DND-41 (cell line): ENCODE measurements at places on chromosomes 4 and X.

DNA sequence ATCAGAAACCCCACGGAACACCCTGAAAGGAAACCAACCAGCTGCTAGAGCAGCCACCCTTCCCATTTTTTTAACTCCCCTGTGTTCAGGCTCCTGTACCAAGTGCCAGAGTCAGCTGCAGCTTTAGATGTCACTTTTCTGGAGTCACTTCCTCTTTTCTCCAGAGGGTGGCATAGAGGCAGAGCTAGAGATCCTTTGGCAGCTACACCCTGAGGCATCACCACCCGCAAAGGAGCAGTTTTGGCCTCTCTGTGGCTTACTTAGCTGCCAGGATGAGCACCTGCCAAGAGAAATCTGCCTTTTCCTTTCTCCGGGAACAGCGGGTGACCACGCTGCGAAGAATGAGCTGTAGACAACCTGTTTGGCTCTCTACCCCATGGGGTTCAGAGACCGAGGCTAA, 58.0 kb upstream of the CHRDL1 start:
- DNase-seq, result no peak

GRCh38 chr4:54781756-54782155, 124.0 kb downstream of the KIT start:
- DNase-seq, result no peak

- no peak for DNase-seq
Observed at GRCh38 chr4:78768452-78769180, 7.5 kb upstream of the BMP2K start.

- DNase-seq, result no peak
Observed at GRCh38 chr4:10316851-10317250, 140.4 kb downstream of the ZNF518B start.

- no peak for DNase-seq
Observed at GRCh38 chr4:119592830-119593229, 35.8 kb downstream of the PDE5A start.

GRCh38 chr4:4379540-4380087, 7.3 kb upstream of the NSG1 start:
- DNase-seq, result no peak

DNA sequence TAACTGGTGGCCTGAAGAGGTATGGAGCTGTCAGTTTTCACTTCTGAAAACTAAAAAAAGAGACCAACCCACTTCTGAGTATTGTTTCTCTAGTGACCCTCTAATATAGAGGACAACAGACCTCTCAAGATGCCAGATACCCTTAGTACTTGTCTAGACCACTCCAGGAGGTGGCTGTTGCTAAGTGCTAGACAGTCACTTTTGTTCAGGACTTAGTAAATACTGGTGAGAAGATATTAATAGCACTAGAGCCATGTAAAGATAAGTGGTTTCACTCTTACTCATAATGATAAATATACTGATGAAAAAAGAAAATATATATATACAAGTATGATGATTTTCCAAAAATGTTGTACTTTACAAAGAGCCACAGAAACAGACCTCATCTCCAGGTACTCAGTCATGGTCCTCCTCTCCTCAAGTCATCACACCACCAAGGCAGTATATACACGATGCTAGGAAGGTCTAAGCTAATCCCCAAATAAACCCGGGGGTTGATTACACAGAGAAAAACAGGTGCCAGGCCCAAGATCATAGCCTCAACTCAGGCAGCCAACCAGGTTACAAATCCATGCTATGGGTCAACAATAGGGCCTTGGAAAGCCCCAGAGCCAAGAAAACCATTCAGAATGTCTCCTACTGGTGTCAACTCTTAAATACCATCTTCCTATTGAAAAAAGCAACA, 66.9 kb downstream of the ARHGEF9 start:
- DNase-seq, result no peak

DNA sequence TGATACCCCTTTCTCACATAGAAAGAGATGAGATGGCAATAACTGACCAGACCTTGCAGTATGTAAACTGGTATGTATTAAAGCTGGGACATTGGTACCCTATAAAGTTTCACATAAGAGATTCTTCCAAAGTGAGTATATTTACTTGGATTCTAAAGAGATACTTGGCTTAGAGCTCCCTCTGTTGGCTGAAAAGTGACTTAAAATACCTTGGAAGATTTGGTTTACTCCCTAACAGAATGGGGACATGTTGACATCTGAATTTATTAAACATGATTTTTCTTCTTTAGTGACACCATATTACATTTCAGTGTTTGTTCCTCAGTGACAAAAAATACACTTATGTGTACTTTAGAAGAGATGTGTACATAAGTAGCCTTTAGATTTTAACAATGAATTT, 47.9 kb upstream of the RGN start:
- peak; percentile 6 for DNase-seq

GRCh38 chr4:21605006-21605405, 343.6 kb downstream of the KCNIP4 start:
- no peak for DNase-seq

DNA sequence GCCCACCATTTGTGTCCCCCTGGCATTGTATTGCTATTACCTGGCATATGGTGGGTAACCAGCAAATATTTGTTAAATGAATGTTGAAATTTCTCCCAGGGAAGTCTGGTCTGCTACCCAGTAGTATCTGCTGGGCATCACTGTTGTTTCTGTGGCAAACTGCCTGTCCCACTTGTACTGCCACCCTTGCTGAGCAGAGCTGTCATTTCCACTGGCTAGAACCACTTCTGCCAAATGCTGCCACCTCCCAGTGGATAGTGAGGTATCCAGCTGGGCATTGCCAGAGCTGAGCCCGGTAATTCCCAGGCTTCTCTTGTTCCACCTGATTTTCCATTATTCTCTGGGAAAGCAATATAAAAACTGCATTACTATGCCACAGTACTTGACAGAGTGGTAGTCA, 186.7 kb upstream of the NOCT start:
- no peak for DNase-seq

GRCh38 chrX:100512471-100512870, 72.3 kb upstream of the TNMD start:
- DNase-seq, result no peak

DNA sequence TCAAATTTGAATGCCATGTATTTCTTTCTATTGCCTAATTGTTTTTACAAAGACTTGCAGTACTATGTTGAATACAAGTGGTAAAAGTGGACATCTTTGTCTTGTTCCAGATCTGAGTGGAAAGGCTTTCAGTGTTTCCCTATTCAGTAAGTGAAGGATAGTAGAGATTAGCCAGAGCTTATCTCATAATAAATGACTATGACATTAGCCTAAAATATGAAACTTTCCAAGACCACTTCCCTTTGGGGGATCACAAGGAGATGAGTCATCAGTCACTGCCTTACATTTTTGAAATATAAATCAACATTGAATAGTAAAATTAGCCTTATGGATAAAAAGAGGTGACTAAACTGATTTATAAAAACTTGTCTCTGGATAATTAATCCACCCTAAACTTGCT, 554.1 kb upstream of the MAGEB2 start:
- no peak for DNase-seq

DNA sequence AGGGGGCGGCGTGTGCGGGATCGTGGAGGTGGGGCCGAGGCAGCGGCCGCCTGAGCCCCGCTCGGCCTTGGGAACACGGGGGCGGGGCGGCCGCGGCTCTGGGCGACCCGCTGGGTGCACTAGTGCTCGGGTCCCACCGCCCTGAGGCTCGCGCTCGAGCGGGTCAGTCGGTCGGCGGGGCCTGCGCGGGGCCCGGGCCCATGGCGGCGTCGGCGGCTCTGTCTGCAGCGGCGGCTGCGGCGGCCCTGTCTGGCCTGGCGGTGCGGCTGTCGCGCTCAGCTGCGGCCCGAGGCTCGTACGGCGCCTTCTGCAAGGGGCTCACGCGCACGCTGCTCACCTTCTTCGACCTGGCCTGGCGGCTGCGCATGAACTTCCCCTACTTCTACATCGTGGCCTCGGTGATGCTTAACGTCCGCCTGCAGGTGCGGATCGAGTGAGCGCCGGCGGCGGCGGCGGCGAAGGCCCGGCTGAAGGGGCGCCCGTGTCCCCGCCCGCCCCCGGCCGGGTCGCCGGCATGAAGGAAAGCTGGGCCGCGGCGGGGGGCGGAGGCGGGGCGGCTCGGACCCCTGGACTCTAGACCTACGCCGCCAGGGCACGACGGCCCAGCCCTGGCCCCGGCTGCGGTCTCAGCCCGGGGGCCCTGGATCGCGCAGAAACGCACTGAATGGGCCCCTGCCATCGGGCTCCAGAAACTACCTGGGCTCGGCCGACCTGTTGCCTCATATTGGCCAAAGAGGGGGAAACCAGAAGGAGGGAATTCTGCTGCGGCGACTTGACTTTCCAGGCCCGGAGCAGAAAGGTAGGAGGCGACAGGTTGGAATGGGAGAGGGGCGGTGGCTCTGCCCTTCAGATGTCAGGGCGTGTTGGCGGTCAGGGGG, at the start of gene SMIM10L2A:
SMIM10L2A (plus strand) TSS at position 13 of the 878 bp plus-strand sequence; CDS start at position 201, 188 bp downstream.
- no peak for DNase-seq

DNA sequence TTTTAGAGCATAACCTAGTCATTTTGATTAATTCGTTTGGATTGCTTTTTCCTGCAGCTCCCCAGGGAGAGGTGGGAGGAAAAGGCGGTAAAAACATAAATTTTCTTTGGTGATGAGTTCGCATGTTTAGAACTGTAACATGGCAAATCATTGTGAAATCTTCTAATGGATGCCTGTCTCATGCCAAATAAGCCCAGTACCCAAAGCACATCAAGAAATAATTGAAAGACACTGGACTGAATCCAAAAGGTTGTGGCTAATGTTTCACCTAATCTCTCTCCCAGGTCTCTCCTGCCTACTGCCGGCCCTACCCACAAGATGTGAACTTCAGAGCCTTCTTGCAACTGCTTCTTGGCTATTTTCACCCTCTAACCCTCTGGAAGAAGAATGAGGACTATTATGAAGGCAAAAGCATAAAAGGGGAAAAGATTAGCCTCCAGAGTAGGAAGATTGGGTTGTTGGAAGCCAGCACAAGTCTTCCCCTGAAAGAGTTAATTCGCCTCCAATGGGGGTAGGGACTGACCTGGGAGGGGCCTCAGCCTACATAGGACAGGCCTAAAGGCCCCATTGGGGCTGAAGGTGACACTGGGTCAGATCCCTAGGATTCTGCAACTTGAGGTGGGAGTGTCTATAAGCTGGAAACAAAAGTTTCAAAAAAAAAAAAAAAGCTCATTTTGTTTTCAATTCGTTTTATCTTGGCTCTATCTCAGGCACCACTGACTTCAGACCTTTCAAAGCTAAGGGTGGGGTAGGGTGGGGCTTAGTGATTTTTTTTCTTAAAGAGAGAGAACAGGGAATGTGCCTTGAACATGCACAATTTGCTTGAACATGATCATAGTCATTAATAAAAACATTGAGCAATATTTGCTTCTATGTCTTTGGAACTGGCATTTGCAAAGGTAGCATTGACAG, 278.6 kb upstream of the KLF3 start:
- DNase-seq, result no peak

DNA sequence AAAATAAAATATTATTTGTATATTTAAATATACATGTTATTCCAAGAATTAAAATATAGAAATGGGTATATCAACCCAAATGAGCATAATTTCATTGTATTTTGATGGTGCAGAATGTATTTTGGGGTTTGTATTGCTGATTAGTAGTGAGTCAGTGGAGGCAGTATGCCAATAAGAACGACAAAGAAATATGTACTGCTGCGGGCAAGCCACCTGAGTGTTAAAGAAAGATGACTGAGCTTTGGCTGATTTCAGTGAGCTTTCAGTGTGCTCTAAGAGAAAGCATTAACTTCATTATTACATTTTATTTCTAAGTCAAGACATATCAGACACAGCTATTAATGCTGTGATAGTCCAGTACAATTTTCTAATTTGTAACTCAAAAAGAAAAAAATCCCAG, 297.8 kb downstream of the ANK2 start:
- DNase-seq, result no peak

DNA sequence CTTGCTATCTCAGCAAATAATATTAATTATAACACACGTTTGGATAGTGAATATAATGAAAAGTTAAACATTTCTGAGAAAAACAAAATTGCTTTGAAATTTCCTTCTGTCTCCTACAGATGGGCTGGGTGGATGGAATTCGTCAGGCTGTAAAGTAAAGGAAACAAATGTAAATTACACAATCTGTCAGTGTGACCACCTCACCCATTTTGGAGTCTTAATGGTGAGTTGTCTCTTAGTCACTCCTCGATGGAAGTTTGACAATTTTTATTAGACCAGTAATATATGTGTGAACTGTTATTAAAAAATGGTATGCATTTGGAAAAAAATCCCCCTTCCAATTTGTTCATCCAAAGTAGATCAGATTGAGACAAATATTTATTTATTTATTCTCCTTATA, 92.5 kb upstream of the BRS3 start:
- no peak for DNase-seq

- DNase-seq, result no peak
Observed at GRCh38 chr4:183300655-183301054, 19.4 kb downstream of the CLDN22 start.

DNA sequence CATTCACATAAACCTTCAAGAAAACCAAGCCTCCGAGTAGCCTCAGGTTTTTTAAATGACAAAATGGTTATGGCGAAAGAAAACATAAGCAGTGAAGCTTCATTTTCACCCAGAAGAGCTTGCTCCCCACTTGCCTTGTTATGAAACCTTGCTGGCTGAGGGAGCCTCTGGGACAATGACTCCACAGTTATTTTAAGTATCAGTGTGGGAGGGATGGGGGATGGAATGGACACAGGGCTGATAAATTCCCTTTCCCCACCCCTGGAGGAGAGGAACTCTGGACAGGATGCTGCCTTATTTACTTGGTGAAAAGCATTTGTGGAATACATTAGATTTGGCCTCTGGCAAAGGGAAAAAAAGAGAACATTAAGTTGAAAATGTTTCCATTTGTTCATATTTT, 220.7 kb upstream of the CNKSR2 start:
- DNase-seq, result no peak

- no peak for DNase-seq
Observed at GRCh38 chr4:149882251-149882650, 66.6 kb upstream of the IQCM start.

DNA sequence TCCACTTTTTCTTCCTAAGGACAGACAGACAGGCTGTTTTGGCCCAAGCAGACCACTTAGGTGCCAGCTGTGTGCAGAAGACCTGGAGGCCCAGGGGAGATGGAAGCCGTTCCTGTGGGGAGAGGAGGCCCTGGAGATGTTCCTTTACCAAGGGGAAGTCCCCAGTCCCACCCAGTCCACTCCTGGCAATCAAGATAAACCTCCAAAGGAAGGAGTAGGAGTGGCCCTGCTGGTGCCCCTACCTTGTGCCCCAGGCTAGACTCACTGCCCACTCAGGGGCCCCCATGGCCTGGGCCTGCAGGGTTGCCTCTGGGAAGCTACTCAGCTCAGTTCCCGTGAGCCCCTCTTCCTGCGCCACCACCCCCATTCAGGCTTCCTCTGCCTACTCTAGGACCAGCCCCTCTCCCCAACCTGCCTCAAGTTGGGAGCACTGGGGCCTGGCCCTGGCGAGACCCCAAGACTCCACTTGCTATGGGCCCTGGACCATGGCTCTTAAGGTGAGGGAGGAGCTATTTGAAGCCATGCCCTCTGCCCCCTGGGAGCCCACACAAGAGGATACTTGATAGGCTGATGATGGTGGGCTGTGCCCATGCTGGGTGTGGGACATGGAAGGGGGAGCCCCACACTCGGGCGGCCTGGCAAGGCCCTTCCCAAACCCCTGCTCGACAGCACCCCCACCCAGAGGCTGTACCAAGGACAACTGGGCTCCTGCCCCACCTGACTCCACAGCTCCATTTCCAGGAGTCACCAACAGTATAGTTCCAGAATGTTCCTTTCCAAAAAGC, 24.8 kb upstream of the RNF4 start:
- no peak for DNase-seq
